ENCODE measurements at places on chromosomes 2 and 18.
A peak's percentile ranks its signal among the peaks of the same experiment; 100 is the strongest.

- peak; percentile 62 for DNase-seq
Observed at GRCh38 chr2:33616873-33617272, 17.8 kb upstream of the FAM98A start.

DNA sequence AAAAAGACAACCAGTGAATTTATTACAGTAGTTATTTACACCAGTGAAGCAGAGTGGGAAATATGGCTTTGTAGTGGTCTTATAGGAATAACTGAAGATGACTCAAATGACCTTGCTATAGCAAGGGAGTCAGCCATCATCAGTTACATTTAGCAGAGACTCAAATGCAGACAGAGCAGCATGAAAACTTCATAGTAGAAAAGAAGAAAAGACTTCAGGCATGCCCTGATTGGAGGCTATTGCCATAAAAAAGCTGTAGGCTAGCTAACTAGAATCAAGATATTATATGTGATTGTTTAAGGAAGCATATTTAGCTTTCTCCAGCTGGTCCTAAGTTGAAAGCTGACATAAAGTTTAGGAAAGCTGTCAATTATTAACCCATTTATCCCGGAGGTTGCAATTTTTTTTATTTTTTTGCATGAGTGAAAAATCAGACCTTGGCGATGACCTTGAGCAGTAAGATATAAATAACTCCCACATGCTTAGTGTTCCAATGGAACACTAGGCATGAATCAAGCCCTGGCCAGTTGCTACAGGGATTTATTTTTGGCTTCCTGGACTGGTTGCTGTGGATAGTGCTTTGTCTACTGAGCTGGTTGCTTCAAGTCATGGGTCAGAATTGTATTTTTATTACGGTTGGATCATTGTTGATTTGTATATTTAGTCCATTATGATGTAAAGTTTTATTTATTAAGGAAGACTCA is 675.6 kb upstream of the VRK2 start:
- DNase-seq, result peak; percentile 58

DNA sequence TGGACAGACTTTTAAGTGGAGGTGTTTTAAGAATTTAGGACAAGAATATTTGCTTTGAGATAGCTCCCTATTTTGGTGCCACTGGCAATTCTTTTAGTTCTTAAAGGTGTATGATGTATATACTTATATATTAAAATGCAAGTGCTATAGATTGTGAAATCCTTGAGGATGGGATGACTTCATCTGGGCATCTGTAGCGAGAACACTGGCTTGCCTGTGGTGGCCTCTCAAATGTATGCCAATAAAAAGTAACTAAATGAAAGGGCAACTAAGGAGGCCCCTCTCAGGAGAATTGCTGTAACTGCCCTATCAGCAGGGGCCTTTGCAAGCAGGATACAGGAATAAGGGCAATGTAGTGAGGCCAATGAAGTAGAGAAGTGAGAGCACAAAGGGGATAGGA is 2.6 kb upstream of the THUMPD2 start:
- no peak for DNase-seq

DNA sequence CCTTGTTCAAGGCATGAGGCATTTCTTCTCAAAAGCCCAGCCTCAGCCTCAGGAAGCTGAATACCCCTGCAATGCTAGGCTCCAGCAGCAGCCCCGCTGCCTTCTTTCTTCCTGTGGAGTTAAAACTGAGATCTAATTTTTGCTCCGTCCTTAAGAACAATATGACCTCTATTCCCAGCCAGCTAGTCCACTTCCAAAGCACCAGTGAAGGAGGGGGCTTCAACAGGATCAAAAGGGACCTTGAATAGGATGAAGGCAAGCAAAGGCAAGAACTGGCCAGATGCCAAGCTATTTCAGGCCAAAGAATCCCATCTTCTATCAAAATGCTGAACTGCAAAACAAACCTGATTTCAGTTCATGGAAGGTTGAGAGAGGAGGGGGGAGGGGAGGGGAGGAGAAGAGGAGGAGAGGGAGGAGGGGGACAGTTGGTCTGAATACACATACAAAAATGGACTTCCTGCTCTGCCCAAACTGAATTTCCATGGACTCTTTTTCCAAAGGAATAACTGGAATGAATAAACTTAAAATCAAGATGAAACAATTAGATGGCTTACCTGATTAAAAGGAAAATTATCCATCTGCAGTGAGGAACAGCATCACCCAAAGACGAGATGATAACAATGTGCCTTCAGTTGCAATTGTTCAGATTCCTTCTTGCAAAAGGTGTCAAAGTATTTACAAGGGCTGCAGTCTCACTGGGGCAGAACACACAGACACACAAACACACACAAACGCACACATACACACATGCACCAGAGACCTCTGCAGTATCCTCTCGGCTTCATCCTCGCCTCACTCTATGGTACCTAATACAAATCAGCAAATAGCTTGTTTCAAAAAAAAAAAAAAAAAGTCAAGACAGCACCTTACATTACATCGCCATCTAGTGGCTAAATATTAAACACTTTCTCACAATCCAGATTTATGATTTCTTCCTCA is at the start of gene SCN1A:
SCN1A (minus strand) TSS at position 804 of the 939 bp plus-strand sequence. CDS start 54,399 bp downstream, outside the sequence.
- peak; percentile 47 for DNase-seq

GRCh38 chr2:120855855-120856405 is 120.3 kb downstream of the GLI2 start:
- no peak for DNase-seq

- no peak for DNase-seq
Observed at GRCh38 chr2:3265981-3266924, 111.4 kb downstream of the EIPR1 start.

GRCh38 chr2:106288873-106289272 is 94.8 kb upstream of the UXS1 start:
- no peak for DNase-seq

GRCh38 chr2:174023591-174024523 is 58.7 kb upstream of the SP3 start:
- DNase-seq, result peak; percentile 81

DNA sequence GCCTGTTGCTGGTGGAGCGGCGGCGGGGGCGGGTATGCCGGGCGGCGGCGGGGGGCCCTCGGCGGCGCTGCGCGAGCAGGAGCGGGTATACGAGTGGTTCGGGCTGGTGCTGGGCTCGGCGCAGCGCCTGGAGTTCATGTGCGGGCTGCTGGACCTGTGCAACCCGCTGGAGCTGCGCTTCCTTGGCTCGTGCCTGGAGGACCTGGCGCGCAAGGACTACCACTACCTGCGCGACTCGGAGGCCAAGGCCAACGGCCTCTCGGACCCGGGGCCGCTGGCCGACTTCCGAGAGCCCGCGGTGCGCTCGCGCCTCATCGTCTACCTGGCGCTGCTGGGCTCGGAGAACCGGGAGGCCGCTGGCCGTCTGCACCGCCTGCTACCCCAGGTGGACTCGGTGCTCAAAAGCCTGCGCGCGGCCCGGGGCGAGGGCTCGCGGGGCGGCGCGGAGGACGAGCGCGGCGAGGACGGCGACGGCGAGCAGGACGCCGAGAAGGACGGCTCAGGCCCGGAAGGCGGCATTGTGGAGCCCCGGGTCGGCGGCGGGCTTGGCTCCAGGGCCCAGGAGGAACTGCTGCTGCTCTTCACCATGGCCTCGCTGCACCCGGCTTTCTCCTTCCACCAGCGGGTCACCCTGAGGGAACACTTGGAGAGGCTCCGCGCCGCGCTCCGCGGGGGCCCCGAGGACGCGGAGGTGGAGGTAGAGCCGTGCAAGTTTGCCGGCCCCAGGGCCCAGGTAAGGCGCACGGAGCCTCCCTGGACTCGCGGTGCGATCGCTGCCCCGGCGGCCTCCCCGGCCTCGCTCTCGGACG is 1.0 kb downstream of the ZCCHC2 start:
- DNase-seq, result peak; percentile 68

GRCh38 chr18:21215490-21215889 is 26.5 kb upstream of the GREB1L start:
- no peak for DNase-seq

- DNase-seq, result no peak
Observed at GRCh38 chr2:59884166-59884565, 669.3 kb downstream of the BCL11A start.

- DNase-seq, result no peak
Observed at GRCh38 chr18:52678034-52678433, 338.0 kb downstream of the DCC start.

- DNase-seq, result peak; percentile 57
Observed at GRCh38 chr2:141317986-141318385, 812.8 kb downstream of the LRP1B start.

GRCh38 chr2:237941239-237941638 is 25.6 kb upstream of the UBE2F start:
- no peak for DNase-seq

DNA sequence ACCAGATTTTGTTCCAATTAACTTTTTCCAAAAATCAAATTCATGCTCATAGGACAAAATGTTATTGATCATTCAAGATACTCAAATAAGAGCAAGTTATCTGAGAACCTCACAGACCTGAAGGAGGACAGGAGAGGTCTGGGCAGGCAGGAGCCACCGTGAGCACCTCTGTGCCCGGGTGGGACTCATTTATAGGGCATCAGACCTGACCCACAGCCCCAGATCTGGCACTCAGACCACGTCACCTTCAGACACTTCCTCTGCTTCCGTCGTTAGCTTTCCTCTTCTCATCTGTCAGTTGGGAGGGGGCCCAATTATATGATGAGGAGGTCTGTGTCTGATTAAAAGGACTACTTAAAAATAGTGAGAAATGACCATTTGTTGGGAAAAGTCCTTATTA is 169.4 kb downstream of the EIPR1 start:
- DNase-seq, result no peak

- no peak for DNase-seq
Observed at GRCh38 chr2:127040169-127040568, 66.8 kb downstream of the BIN1 start.

- no peak for DNase-seq
Observed at GRCh38 chr2:30738141-30738911, 68.9 kb downstream of the CAPN13 start.

DNA sequence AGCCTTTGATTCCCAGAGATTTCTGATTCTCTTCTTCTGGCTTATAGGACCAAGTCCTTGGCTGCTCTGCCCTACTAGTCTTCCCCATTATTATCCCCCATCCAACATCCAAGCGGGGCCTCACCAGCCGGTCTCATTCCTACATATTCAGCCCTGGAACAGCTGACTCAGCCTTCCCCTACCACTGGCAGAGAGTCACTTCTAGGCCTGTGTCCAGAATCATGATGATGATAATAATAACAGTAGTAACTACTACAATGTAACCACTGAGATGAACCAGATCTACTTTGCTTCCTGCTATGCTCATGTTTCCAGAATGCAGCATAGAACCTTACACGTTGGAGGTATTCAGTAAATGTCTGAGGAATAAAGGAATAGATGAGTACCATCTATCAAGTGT is 295.2 kb downstream of the SRBD1 start:
- peak; percentile 49 for DNase-seq

DNA sequence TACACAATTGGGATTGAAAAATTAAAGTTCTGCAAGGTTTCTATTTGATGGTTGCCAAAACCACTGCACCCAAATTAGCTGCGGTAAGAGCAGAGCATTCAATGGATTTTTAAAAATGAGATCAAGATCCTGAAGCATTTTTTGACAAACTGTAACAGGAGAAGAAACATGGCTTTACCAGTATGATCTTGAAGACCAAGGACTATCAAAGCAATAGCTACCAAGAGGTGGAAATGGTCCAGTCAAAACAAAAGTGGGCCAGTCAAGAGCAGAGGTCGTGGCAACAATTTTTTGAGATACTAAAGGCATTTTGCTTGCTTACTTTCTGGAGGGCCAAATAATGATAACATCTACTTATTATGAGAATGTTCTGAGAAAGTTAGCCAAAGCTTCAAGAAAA is 186.8 kb downstream of the RDH14 start:
- DNase-seq, result no peak

GRCh38 chr2:216539791-216540241 is 41.2 kb downstream of the RPL37A start:
- peak; percentile 93 for DNase-seq

GRCh38 chr18:48550101-48550729 is 11.4 kb downstream of the CTIF start:
- DNase-seq, result no peak

DNA sequence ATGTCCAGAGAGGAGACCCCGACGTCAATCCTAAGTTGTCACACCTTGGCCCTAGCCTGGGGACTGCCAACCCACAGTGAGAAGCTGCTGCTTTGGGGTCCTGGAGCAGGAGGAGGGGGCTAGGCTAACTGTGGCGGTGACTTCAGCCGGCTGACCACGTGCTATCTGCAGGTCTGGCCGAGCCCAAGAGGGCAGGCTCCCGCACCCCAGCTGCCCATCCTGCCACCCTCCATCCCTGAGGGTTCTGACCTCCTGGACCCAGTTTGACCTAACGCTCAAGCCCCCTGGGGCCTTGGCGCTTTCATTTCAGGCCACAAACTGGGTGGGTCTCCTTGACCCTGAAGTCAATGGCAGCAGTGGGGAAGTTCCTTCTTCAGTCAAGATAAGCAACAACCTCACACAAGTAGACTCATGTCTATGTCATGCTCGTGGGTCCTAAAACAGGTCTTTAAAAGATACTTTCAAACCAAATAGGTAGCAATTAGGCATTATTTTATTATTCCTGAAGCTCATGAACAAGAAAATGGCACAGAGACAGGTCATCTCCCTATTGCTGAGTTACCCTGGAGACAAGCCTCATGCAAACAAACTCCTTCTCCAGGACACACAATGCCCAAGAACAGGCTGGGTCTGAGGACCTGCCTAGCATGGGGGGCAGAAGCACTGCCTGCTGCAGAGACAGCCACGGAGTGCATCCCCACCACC is 2.3 kb downstream of the HES6 start:
- no peak for DNase-seq

- DNase-seq, result no peak
Observed at GRCh38 chr18:48321536-48321935, 87.6 kb downstream of the ZBTB7C start.

DNA sequence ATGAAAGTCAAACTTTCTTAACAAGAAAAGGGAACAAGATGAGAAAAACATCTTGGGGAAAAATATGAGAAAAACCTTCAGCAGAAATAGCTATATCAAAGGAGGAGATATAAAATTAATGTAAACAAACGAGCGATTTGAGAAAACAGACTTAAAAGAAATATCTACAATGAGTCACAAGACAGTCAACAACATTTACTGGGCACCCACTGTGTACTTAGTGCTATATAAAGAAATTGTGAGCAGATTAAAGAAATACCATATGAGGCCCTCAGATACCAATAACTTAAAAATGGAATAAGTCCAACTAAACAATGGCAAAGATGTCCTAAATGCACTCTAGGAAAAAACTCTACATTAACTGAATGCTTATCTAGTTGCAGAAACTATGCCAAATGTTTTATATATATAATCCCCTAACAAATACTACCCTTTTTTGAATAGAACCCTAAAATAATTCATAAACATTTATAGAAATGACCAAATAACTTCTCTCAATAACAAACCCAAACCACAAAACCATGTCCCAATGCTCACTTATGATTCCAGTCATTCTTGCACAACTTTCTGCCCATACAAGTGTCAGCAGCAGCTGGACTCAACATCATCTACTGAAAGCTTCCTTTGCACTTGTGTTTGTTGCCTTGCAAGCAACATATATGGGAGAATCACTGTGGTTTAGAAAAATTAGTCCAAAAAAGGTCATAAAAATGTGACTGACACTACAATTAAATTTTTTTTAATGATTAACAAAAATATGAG is 83.5 kb downstream of the COBLL1 start:
- peak; percentile 20 for DNase-seq

- no peak for DNase-seq
Observed at GRCh38 chr2:34069604-34070003, 470.5 kb upstream of the FAM98A start.

GRCh38 chr18:78986018-78986481 is 6.4 kb downstream of the SALL3 start:
- DNase-seq, result peak; percentile 22

Measured in kidney tubule cell (primary cell).